HTR-8/SVneo (cell line): ENCODE measurements at places on chromosomes 1 and 21.
A peak's percentile ranks its signal among the peaks of the same experiment; 100 is the strongest.

- DNase-seq = no peak
Measured at GRCh38 chr1:97599447-97599846, 321.4 kb downstream of the DPYD start.

- DNase-seq = no peak
Measured at GRCh38 chr1:90902672-90903071, 119.2 kb downstream of the ZNF644 start.

DNA sequence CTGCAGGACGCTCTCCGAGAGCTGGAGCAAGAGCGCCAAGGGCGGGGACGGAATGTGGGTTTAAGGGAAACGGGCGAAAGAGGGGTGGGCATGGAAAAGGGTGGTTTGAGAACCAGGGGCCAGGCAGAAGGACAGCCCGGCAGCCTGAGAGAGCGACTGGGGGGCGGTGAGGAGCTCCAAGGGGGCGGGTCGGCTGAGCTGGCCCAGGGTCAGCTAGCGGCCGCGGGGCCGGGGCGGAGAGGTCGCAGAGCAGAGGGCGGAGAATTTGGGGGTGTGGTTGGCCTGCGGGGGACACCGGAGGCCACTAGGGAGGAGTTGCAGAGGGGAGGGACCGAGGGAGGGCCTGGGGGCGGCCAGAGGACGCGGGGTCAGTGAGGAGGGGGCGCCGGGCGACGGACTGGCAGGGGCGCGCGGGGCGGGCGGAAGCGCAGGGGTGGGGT, 54.7 kb downstream of the NDUFS5 start:
- DNase-seq = no peak

DNA sequence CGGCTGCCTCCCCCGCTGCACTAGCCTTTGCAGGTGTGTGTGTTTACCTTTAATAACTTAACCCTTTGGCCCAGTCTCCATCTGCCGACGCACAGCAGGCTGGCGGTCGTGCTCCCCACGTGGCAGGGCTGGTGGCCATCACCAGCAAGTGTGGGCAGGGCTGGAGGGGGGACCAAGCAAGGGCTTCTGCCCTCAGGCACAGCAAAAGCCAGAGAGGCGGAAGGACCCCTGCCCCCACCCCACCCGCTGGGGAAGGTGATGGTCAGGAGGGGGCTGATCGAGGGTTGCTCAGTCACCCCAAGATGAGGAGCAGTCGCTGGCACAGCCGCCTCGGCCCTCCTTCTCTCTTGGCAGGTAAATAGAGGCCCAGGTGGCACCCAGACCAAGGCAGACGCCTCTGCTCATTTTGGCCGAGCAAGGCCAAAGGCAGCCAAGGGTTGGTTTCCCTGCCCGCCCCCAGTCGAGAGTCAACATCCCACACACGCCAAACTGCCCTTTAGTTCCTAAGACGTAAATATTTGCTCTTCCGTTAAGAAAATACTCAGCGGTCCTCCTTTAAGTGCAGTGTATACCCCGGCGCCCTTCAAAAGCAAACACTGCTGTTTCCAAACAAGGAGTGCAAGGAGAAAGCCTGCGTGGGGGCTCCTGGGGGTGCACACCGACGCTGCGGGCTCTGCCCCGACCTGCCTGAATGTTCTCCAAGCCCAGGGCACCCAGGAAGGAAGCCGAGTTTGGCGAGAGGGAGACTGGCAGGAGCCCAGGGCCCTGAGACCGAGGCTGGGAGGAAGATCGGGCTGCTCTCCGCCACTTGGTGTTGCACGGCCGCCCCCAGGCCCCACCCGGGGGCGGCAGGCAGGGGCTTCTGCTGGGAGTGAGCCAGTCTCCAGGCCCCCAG, 82.7 kb downstream of the SIK1 start:
- no peak for DNase-seq

DNA sequence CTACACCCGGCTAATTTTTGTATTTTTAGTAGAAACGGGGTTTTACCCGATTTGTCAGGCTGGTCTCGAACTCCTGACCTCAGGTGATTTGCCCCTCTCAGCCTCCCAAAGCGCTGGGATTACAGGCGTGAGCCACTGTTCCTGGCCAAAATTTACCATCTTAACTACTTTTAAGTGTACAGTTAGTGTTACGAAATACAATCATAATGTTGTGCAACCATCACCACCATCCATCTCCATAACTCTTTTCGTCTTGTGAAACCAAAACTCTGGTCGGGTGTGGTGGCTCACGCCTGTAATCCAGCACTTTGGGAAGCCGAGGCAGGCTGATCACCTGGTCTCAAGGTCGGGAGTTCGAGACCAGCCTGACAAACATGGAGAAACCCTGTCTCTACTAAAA, 14.1 kb upstream of the ZBTB40 start:
- no peak for DNase-seq

DNA sequence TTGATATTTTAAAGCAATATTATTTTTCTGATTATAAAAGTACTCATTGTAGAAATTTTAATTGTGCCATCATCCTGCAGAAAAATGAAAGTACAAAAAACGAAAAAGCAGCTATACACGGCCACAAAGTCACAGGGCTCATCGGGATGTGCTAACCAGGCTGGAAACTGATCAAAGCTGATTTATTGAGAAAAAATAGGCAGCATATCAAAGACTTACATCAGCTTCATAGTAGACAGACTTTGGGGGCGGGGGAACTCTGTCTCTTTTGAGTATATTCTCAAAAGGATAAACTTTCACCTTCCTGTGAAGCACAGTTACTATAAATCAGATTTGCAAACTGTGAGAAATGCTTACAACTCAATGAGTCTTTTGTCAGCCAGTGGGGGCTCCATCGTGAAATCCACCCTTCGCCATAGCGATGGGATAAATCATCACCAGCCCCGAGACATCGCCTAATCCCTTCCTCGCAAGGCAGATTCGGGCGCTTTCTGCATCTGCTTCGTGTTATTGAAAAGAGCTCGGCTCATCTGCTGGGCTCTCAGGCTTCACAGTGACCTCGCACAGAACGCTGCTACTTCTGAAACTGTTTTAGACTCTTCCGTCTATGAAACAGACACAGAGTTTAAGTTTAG, 69.2 kb upstream of the ERG start:
- peak; percentile 26 for DNase-seq

DNA sequence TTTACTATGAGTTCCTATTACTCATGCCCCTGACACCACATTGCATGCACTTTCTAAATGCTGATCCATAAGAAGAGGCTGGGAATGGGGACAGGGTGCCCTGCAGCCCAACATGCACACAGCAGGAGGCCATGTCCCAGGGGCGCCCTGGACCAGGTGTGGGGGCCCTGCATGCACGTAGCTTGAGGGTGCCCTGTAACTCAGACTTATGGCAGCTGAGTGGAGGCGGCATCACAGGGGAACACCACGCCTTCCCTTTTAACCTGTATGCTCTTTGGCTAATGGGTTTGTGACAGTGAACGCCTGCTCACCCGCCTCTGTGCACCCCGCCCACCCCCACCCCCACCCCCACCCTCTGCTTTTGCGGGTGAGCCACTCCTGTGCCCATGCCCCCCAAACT, 36.1 kb downstream of the SNAP47 start:
- no peak for DNase-seq

- no peak for DNase-seq
Measured at GRCh38 chr1:65421351-65422025, 1.0 kb downstream of the LEPR start.

DNA sequence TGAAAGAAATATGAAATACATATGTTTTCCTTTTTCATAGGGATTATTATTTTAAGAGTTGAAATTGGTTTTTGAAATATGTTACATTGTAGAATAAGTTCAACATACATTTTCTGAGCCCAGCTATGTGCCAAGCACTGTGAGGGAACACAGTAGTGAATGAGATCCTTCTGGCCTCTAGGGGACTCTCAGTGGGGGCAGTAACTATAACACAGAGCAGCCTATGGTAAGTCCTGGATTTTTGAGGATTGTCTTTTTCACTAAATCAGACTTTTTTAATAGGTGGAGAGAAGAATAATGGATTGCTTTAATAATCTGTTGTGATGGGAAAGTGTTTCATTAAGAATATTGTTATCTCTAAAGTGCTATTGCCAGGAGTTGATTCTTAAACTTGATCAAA, 2.4 kb downstream of the DNAJC6 start:
- no peak for DNase-seq

- DNase-seq = no peak
Measured at GRCh38 chr1:65207317-65207716, 59.3 kb downstream of the AK4 start.

GRCh38 chr1:150234566-150235293, 1.2 kb downstream of the ANP32E start:
- DNase-seq = peak; percentile 66

DNA sequence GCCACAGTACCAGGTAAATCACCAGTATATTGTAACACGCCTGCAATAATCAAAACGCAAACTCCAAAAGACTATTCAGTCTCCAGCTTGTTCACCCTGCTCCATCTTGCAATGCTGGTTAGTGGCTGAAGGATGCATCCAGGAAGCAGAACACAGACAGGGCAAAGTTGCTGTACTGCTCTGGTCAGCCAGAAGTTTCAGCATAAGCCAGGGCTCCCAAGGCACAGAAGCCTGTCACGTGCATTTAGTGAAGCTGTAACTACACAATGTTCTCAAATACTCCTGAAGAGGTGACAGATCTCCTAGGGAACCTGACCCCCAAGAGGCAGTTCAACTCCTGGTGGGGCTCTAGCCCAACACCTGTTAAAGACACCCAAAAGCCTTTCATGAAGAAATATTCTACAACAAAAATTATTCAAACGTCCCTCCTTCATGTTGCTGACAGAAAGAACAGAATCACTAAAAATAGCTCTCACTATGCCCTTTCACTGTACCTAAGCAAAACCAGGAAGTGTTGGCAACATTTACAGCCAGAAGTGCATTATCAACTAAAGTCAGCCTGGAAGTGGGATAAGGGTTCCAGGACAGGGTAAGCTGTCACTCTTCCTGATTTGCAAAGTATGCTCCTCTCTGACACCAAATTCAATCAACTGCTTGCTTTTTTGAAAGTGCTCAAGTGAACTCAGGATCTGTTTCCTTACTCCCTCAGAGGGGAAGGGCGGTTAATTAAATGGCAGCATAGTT, 52.1 kb downstream of the SLC35D1 start:
- no peak for DNase-seq

GRCh38 chr1:219081943-219082925, 91.4 kb upstream of the LYPLAL1 start:
- no peak for DNase-seq

GRCh38 chr21:16473988-16474387, 744.2 kb downstream of the USP25 start:
- no peak for DNase-seq

- DNase-seq = no peak
Measured at GRCh38 chr1:76059451-76059850, 15.1 kb upstream of the ST6GALNAC3 start.

GRCh38 chr1:71417421-71417820, 336.6 kb upstream of the ZRANB2 start:
- no peak for DNase-seq

GRCh38 chr21:45248893-45249381, 38.8 kb downstream of the POFUT2 start:
- DNase-seq = no peak

DNA sequence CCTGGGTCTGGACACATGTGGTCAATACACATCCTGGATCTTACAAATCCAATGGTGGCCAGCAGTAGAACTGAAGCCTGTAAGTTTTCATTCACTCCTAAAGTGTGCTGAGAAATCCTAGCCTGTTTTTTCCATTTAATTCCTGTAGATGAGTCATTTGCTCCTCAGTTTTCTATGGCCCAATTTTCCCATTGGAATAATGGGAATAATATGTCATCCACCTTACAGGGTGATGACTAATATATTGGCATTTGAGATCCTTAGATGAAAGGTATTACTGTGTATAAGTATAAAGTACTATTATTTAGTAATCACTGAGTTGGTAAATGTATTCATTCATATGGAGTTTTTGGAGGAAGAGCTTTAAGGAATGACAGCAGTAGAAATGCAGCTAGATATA, 89.7 kb upstream of the ADAR start:
- DNase-seq = no peak

- DNase-seq = no peak
Measured at GRCh38 chr1:26450908-26451307, 18.8 kb downstream of the DHDDS start.

DNA sequence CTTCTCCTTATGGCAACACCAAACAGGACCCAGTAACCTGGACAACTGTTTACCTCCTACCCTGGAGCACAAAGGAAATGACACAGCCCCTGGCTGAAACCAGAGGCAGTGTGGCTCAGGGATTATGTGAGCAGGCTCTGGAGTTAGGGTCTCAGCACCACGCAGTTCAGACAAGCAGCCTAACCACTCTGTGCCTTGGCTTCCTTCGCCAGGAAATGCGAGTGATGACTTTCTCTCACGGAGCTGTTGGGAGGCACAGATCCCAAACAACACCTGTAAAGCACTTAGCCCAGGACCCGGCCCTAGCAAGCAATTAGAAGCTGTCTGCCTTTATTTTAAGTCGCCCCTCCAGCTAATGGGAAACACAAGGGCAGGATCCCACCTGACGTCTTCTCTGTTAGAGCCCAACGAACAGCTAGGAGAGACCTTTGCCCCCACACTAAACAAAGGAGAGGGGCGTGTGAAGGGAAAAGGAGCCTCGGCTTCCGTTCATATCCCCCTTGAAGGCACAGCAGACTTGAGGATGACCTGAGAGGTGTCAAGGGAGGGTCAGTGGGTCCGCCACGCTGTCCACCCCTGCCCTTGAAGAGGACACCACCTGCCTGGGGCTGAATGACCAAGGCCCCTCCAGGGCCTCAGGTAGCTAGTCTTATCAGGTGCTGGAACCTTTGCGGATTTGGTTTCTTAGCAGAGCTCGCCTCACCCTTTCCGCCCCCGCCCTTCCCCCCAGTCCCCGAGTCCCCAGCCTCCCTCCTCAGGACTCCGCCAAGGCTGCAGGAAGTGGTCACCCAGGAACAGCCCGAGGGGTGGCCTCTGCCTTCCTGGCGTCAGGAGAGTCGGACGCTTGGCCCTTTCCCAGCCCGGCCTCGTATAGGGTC, 860 bp downstream of the TMEM63A start:
- peak; percentile 77 for DNase-seq

- peak; percentile 33 for DNase-seq
Measured at GRCh38 chr21:43352568-43353281, 74.2 kb downstream of the SIK1 start.

DNA sequence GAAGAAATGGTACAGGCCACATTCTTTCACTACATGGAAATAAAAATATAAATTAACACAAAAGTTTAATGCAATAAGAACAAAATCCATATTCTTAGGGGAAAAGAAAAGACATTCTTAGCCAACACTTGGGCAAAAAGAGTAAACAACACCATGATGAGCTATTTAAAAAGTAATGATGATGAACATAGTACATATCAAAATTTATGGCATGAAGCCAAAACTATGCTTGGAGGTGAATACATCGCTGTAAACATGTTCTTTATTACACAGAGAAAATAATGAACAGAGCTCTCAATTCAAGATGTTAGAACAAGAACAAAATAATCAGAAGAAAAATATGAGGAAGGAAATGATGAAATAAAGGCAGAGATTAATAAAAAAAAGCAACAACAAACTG, 158.2 kb downstream of the ZSCAN20 start:
- no peak for DNase-seq

GRCh38 chr1:78005448-78005722, 646 bp downstream of the DNAJB4 start:
- no peak for DNase-seq

GRCh38 chr1:14479865-14480264, 118.6 kb upstream of the KAZN start:
- no peak for DNase-seq

- DNase-seq = no peak
Measured at GRCh38 chr1:51794260-51794659, 84.3 kb downstream of the NRDC start.
